NCI-H2171 (cell line): ENCODE measurements at places on chromosomes 3 and 15.

GRCh38 chr15:78455749-78456148 is 17.7 kb downstream of the IREB2 start:
- no peak for DNase-seq

GRCh38 chr3:122754929-122755328 is 38.7 kb downstream of the HSPBAP1 start:
- DNase-seq: no peak

DNA sequence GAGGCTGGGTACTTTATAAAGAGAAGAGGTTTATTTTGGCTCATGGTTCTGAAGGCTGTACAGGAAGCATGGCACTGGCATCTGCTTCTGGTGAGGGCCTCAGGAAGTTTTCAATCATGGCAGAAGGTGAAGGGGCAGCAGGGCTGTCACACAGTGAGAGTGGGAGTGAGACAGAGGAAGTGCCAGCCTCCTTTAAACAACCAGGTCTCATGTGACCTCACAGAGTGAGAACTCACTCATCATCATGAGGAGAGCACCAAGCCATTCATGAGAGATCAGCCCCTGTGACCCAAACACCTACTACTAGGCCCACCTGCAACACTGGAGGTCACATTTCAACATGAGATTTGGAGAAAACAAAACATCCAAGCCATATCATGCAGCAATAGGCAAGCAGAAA is 9.3 kb upstream of the RFTN1 start:
- no peak for DNase-seq

GRCh38 chr3:112043621-112044201 is 9.2 kb downstream of the TMPRSS7 start:
- DNase-seq: peak; percentile 97

DNA sequence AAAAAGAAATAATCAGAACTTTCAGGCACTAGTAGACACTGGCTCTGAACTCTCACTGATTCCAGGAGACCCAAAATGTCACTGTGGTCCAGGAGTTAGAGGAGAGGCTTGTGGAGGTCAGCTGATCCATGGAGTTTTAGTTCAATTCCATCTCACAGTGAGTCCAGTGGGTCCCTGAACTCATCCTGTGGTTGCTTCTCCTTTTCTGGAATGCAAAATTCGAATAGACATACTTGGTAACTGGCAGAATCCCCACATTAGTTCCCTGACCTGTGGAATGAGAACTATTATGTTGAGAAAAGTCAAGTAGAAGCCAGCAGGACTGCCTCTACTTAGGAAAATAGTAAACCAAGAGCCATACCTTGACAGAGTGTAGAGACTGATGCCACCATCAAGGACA is 87.3 kb upstream of the OXTR start:
- DNase-seq: no peak

- no peak for DNase-seq
These were observed 691.6 kb downstream of the ZNF385D start for GRCh38 chr3:21059404-21059803.

DNA sequence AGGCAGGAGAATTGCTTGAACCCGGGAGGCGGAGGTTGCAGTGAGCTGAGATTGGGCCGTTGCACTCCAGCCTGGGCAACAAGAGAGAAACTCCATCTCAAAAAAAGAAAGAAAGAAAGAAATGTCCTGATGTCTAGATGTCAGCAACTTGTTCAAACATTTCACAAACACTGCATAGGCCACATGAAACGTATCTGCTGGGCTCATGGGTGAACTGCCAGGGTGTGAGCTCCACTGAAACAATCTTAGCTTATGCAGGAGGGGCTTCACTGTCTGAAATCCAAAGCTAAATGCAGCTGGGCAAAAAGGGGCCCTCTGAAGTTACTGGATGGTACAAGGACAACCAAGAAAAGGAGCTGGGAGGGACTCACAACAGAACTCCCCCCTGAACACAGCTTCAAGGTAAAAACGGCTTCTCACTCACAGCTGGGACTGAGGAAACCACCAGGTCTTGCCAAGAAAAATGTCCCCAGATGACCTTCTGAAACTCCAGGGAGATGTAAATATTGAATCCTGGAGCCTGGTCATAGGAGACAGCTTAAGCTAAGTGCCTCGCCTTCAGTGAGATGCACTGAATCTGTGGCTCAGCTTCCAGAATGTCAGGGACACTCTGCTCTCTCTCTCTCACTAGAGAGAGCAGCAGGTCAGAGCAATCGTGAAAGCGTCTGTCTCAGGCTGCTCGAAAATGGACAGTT is 31.9 kb downstream of the SEC61A1 start:
- DNase-seq: no peak

- no peak for DNase-seq
These were observed 27.4 kb downstream of the PRTG start for GRCh38 chr15:55715355-55716076.

DNA sequence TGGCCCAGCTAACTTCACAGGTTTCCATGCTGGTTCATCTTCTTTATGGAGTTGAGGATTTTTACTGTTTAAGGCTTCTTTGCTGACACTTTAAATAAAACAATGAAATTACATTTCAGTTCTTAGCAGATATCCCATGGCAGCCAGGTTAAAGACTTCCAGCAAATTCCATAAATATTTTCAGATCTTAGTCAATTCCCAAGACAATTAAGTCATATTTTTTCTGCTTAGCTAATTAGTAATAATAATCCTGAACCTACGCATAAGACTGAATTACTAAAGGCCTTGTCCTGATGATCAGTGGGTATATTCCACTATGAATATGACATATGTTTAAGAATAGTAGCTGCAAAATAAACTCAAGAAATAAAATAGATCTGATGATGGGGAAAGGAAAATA is 83.3 kb downstream of the NR2E3 start:
- DNase-seq: no peak

- DNase-seq: no peak
These were observed 81.3 kb upstream of the ABI3BP start for GRCh38 chr3:101074518-101074917.

DNA sequence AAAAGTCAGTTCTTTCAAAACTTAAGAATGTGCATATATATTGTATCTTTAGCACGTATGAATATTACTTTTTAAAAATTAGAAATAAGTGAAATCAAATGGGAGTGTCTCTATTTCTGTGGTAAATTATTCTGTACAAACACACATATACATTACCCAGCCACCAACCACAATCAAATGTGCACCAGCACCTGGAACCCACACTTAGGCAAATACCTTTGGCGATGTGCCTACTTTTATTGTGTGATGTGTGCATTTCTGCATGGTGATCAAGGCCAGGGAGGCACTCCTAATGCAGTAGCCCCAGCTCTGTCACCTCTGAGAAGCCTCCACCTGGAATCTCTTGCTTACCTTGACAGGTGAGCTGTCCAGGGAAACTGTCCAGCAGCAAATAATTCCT is 76.9 kb downstream of the PIK3R4 start:
- no peak for DNase-seq

- no peak for DNase-seq
These were observed 364.4 kb upstream of the MCTP2 start for GRCh38 chr15:93866948-93867347.

GRCh38 chr3:111238885-111239284 is 167.3 kb downstream of the NECTIN3 start:
- DNase-seq: no peak

DNA sequence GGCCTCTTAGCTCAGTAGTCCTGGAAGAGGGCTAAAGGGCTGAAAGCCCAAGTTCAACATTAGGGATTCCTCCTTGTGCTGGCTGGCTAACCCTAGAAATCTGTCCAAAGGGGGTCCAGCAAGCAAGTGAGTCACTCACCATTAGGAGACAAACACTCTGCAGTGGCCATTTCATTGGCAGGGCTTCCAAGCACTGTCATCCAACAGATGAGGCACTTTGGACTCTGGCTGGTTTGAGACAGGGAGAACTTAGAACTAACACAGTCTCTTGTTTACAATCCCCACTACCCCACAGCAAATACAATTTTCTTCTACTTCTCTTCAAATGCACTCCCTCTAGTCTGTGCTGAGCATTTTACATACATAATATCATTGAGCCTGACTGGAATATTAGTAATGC is 10.1 kb upstream of the WNT5A start:
- no peak for DNase-seq

GRCh38 chr3:128585189-128585588 is 65.4 kb downstream of the RPN1 start:
- no peak for DNase-seq

DNA sequence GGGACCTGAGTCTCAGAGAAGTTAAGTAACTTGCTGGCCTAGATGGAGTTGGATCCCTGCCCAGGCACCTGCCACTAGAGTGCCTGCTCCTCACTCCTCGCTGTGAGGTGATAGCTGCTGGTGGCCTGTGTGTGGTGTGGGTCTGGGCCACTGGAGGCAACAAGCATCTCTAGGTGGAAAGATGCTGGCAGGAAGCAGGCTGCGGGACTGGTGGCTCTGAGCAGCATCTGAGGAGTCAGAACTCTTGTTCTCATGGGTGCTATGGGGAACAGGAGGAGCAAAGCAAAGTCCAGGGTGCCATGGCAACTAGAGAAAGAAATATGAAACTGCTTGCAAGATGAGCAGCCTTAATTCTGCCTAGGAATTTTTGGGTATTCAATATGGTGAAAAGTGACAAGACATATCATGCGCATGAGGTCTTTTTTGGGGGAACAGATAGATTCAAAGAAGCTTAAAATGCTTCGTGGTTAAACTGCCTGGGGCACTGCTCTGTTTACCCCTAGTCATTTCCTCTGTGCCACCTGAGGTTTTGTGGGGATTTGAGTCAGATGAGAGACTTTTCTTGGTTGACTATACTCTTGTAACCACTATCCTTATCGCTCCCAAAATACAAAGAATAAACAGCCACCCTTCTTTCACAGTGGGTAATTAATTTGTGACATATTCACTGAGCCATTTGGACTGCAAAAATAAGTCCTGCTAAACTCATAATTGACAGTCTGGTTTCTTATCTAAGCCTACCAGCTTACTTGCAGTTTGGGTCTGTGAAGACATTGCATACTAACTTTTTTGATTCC is 50.3 kb downstream of the MED12L start:
- DNase-seq: no peak

- no peak for DNase-seq
These were observed 214.2 kb downstream of the GRM7 start for GRCh38 chr3:7075117-7075516.

GRCh38 chr3:14431452-14431916 is 29.1 kb downstream of the SLC6A6 start:
- no peak for DNase-seq

- no peak for DNase-seq
These were observed 543.3 kb upstream of the UBE2E2 start for GRCh38 chr3:22659651-22660475.

DNA sequence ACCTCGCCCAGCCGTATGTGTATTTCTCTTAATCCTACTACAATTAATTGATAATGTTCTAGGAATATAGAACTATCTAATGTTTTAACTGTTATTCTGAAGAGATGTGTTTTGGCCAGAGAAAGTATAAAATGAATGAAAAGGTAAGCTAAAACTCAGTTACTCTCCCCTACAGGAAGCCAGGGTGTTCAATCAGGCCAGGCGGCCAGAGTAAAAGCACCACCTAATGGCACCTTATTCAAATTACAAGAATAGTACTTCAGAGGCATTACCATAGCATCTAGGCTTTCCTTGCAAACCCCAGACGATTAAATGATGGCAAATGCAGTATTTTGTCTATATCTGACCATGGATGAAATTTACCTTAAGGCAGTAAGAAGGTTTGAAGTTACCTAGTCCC is 10.4 kb downstream of the SLC12A8 start:
- DNase-seq: no peak

DNA sequence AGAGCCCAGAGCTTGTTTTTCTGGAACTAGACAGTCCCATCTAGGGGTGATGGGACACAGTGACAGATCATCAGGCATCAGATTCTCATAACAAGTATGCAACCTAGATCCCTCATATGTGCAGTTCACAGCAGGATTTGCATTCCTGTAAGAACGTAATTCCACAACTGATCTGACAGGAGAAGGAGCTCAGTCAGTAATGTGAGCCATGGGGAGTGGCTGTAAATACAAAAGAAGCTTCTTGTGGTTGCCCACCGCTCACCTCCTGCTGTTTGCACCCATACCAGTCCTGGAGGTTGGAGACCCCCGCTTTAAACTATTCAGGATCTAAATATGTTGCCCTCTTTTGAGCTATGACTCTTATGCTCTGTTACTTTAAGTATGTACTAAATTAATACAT is 167.3 kb downstream of the ALCAM start:
- no peak for DNase-seq

DNA sequence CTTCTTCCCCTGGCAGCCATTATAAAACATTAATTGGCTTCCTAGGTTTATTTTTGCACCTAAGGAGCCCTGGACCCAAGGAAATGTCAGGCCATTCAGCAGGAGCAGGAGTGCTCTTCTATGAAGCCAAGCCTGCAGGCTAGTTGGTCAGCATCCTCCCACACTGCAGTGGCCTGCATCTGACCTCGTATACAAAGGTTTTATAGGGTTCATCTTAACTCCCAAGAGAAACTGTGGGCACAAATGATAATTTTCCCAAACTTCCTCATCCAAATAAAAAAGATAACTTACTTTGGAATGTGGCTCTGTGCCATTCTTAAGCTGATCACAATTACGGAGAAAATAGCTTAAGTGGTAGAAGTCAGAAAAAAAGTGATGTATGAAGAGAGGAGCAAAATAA is 19.4 kb downstream of the PLSCR1 start:
- DNase-seq: no peak

DNA sequence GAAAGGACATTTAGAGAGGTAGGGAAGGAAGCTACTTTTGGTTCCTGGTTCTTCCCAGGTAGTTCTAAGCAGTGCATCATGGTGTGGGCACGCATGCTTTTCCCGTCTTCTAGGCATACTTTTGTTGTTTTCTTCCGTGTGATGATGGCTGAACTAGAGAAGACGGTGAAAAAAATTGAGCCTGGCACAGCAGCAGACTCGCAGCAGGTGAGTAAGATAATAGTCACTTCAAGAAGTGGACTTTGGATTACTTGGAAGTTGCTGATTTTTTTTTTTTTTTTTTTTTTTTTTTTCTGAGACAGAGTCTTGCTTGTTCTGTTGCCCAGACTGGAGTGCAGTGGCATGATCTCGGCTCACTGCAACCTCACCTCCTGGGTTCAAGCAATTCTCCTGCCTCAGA is 17.9 kb downstream of the FANCD2OS start:
- no peak for DNase-seq

GRCh38 chr15:33021806-33022389 is 172.6 kb downstream of the FMN1 start:
- peak; percentile 43 for DNase-seq

DNA sequence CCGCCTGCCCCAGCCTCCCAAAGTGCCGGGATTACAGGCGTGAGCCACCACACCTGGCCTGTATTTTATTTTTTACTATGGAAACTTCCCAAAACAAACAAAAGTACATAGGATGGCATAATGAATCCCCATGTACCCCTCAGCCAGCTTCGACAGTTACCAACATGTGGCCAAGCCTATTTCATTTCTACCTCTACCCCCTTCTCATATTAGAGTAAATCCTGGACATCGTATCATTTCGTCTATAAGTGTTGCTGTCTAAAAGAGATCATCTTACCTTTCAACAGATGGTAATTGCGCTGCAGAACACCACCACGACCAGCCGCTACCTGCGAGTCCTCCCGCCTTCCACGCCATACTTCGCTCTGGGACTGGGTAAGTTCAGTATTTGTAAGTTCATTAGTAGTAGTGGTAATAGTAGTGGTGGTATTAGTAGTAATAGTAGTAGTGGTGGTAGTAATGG is 44.9 kb downstream of the DLEC1 start:
- no peak for DNase-seq

- no peak for DNase-seq
These were observed 17.4 kb upstream of the CACNA2D2 start for GRCh38 chr3:50520849-50521248.

GRCh38 chr15:69628256-69629093 is 175.9 kb downstream of the RPLP1 start:
- no peak for DNase-seq
